ENCODE measurements at places on chromosomes 3 and 15.
A peak's percentile ranks its signal among the peaks of the same experiment; 100 is the strongest.

DNA sequence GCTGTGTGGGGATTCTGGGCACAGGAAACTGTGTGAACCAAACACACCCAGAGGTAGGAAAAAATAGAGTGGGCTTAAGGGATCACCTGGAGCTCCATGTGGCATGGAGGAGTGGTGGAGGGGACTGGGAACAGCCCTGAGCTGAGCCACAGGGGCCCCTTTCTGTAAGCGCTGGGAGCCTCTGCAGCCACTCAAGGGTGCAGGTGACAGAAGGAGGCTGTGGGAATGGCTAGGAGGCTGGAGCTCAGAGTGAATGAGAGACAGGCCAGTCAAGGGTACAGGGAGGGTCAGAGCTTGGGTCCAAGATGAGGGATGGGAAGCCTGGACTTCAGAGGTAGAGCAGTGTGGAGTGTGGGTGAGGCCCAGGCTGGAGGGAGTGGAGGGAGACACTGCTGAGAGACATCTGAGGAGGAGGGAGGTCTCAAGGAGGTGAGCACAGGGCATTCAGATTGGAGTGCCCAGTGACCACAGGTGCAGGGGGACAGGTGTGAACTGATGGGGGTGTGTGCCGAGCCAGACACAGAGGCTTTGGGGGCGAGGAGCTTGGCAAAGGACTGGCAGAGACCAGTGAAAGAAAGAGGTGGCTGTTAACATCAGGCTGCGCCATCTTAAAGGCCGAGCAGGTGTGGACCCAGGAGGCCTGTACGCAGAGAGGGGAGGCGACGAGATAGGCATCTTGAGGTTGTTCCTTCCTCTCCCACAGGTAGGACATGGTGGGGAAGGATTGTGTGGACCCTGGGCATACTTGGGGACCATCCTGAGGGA lies 56.8 kb downstream of the FGD5 start:
- no peak for DNase-seq

GRCh38 chr15:62593681-62594399 lies 428.8 kb upstream of the C2CD4B start:
- no peak for DNase-seq

- DNase-seq, result no peak
Observed at GRCh38 chr15:52352086-52352485, 56.5 kb upstream of the MYO5C start.

DNA sequence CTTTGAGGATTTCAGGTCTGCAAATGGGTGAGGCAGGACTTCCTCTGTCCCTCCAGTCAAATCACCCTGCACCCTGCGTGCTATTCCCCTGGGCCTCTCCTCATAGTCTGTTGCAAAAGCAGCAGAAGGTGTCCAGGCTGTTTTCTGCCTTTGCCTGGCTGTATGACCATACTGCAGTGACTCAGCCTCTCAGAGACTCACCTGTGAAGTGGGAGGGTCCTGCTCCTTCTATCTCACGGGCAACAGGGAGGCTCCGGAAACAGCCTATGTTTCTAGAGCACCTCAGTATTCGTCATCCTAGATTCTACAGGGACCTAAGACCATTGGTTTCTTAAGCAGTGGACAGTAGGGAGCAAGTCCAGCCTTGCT lies 216.4 kb downstream of the TLE3 start:
- DNase-seq, result no peak

DNA sequence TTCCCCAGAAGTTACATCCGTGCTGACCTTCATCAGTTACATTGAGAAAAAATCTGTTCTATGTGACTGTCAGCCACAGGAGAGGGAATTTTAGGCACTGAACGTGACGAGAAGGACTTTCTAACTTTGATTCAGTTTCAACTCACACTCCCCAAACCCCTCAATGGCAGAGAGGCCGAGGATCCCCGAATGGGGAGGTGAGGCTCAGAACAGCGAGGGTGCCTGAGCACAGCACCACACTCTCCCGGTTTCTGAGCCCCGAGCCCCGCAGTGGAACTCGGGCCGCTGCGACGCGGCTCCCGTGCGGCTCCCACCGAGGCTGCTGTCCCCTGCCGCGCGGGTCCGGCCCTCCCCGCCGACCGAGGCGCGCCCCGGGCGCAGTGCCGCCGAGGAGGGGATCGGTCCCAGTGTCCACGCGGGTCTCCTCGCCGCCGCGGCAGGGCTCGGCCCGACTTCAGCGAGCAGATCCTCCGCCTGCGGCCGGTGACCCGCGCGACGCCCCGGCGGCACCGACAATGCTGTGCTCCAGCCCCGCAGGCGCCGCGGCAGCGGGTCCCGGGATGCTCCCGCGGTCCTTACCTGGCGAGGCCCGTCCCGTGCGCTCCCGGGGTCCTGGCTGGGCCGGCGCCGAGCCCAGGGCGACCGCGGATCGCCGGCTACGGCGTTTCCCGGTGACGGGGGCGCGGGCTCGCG lies 439 bp downstream of the CTXND1 start:
- DNase-seq, result no peak

DNA sequence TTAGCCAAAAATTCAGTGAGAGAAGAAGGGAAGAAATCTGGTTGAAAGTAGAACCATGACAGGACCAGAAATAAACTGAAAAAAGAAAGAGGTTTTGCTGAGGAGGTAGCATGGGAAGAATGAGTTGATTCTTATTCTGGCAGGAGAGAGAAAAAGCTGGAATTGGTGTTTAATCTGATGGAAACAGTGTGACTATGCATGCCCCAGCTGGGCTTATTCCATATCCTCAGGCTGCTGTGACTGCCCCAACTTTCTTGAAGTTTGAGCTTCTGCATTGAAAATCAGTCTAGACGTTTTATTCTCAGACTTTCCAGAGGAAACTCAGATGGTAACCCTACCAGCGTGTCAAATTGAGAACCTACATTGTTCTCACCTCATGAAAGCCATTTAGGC lies 352.5 kb upstream of the DCBLD2 start:
- DNase-seq, result no peak

- peak; percentile 72 for DNase-seq
Observed at GRCh38 chr3:120162400-120162799, 68.2 kb upstream of the GSK3B start.
